Activated T-cell treated with anti-CD3 and anti-CD28 coated beads, Interleukin-2, amount 50 U/mL, for 24 hours (primary cell): ENCODE measurements at places on chromosomes 5 and 9.

- H3K27ac ChIP-seq = no peak overlapping the region
- peaks cover 2% of the 10 kb centered on the region for H3K36me3 ChIP-seq
- H3K4me3 ChIP-seq = no peak overlapping the region
- H3K27me3 ChIP-seq = no peaks in the 10 kb centered on the region
- DNase-seq = no peak
Observed at GRCh38 chr9:93436218-93436617, 15.3 kb upstream of the FAM120A start.

- H3K27ac ChIP-seq = no peak overlapping the region
- no peak overlapping the region for H3K4me3 ChIP-seq
- H3K4me1 ChIP-seq = no peaks in the 10 kb centered on the region
- H3K36me3 ChIP-seq = no peaks in the 10 kb centered on the region
- no peaks in the 10 kb centered on the region for H3K27me3 ChIP-seq
Observed at GRCh38 chr5:161471211-161471950, 75.1 kb downstream of the GABRB2 start.

DNA sequence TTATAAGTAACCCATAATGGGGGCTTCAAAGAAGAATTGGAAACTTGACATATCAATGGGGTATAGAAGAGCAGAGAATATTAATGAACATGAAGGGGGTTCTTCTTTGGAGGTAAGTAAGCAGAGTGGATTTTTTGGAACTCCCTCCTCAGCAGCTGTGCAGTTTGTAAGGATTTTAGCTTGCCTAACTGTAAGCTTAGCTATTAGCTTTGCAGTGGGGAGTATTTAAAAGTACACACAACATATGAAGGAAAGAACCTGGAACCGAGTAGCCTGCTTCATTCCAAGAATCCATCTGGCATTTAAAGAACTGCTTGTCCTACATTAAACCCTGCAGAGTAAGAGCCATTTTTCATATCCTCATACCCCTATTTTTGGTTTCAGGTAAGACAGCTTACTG, 2.2 kb upstream of the PBX3 start:
- peaks cover 5% of the 10 kb centered on the region for H3K27me3 ChIP-seq
- no peak overlapping the region for H3K4me3 ChIP-seq
- no peak overlapping the region for H3K27ac ChIP-seq
- H3K36me3 ChIP-seq = peaks cover 9% of the 10 kb centered on the region
- DNase-seq = no peak
- peaks cover 26% of the 10 kb centered on the region for H3K4me1 ChIP-seq

DNA sequence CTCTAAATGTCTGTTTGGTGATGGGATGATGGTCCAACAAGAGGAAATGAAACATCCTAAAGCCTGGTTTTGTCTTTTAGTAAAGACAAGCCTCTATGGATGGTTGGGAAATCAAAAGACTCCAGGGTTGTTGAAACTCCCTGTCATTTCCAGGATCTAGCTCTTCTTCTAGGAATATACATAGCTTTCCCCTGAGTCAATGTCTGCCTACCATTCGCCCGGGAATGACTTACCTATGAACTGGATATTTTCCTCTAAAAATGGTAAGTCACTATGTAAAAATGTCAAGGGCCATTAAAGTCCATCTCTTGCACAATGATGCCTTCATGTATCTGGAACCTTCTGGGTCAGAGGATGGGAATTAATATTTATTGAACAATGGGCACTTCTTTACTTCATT, 11.1 kb upstream of the KIF12 start:
- no peaks in the 10 kb centered on the region for H3K4me1 ChIP-seq
- H3K27ac ChIP-seq = no peak overlapping the region
- H3K27me3 ChIP-seq = peaks cover 15% of the 10 kb centered on the region
- H3K4me3 ChIP-seq = no peak overlapping the region
- H3K36me3 ChIP-seq = no peaks in the 10 kb centered on the region
- no peak for DNase-seq

- no peaks in the 10 kb centered on the region for H3K4me1 ChIP-seq
- DNase-seq = peak; percentile 33
- no peaks in the 10 kb centered on the region for H3K27me3 ChIP-seq
- no peak overlapping the region for H3K27ac ChIP-seq
Observed at GRCh38 chr5:8908055-8908683, 637.7 kb downstream of the SEMA5A start.

GRCh38 chr5:94618029-94618492, 343 bp downstream of the KIAA0825 start:
- peak overlapping the region; percentile 91 for H3K4me3 ChIP-seq
- no peak for DNase-seq
- H3K36me3 ChIP-seq = peaks cover 20% of the 10 kb centered on the region
- peaks cover 49% of the 10 kb centered on the region for H3K4me1 ChIP-seq
- peak overlapping the region; percentile 99 for H3K27ac ChIP-seq
- H3K27me3 ChIP-seq = no peaks in the 10 kb centered on the region

DNA sequence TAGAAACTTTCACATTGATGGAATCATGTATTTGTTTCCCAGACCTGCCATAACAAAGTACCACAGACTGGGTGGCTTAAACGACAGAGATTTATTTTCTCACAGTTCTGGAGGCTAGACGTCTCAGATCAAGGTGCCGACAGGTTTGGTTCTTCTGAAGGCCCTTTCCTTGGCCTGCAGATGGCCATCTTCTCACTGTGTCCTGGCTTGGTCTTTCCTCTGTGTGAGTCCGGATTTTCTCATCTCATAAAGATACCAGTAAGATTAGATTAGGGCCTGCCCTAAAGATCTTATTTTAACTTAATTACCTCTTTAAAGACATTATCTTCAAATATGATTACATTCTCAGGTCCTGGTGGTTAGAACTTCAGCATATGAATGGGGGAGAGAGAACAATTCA, 5.8 kb downstream of the USP20 start:
- no peak for DNase-seq
- H3K4me3 ChIP-seq = no peak overlapping the region
- peaks cover 71% of the 10 kb centered on the region for H3K4me1 ChIP-seq

GRCh38 chr5:91025449-91025848, 357.7 kb downstream of the ARRDC3 start:
- no peak for DNase-seq
- H3K36me3 ChIP-seq = no peaks in the 10 kb centered on the region
- no peak overlapping the region for H3K27ac ChIP-seq
- no peaks in the 10 kb centered on the region for H3K4me1 ChIP-seq
- H3K27me3 ChIP-seq = peaks cover 14% of the 10 kb centered on the region

DNA sequence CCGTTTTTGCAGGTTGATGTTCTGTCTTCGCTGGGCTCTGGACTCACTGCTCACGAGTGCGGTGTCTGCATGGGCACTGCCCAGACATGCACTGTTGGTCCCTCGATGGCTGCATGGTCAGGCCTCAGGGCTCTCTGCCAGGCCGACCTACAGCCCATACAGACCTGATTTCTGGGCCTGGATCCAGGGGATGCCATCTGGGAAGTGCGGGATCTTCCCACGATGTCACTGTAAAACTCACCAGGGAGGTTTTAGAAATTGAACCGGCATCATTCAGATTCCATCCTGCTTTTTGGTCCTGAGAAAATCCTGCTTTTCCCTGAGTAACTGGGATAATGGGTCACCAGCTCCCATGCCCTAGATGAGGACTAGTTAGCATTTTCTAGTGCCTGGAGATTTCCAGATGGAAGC, 9.1 kb downstream of the S1PR3 start:
- no peak overlapping the region for H3K4me3 ChIP-seq
- peaks cover 6% of the 10 kb centered on the region for H3K4me1 ChIP-seq
- DNase-seq = no peak
- H3K27ac ChIP-seq = no peak overlapping the region
- peaks cover 45% of the 10 kb centered on the region for H3K27me3 ChIP-seq

DNA sequence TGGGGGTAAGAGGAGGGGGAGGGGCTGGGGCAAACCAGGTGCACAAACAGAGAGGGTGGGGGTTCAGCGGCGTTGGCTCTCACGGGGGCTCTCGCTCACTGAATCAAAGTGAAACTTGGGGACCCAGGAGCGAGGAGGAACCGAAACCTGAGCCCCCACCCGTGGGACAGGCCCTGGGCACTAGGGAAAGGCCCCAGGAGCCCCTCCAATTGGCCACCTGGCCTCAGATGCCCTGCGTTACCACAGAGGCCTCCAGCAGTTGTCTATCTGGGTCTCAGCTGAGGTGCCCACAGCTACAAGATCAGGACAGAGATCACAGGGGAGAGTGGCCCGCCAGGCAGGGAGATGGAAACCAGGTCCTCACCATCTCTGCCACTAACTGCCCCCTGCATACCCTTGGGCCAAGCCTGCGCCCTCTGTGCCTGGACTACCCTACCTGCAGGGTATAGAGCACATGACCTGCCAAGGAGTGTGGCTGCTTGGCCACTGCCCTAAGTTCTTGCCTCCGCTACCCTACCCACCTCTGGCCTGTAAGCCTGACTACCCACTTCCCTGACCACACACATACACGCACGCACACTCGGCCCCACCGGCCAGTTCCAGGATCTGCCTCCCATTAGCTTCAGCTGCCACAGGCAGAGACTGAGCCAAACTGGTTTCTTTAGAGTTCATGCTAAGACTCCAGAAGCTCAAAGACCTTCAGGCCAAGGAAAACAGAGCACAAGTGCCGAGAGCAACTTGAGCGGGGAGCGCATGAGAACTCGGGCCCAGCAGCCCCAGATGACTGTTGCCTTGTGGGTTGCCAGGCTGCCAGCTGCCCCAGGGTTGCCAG, 39.9 kb downstream of the PAX5 start:
- H3K4me3 ChIP-seq = no peak overlapping the region
- H3K4me1 ChIP-seq = peaks cover 7% of the 10 kb centered on the region
- H3K36me3 ChIP-seq = peaks cover 2% of the 10 kb centered on the region
- peaks cover 48% of the 10 kb centered on the region for H3K27me3 ChIP-seq
- no peak overlapping the region for H3K27ac ChIP-seq
- DNase-seq = no peak

- peaks cover 2% of the 10 kb centered on the region for H3K4me1 ChIP-seq
- H3K27ac ChIP-seq = no peak overlapping the region
- peaks cover 45% of the 10 kb centered on the region for H3K36me3 ChIP-seq
- H3K4me3 ChIP-seq = no peak overlapping the region
- H3K27me3 ChIP-seq = no peaks in the 10 kb centered on the region
Observed at GRCh38 chr9:121336665-121337064, 33.4 kb downstream of the STOM start.

- H3K27ac ChIP-seq = no peak overlapping the region
- H3K27me3 ChIP-seq = no peaks in the 10 kb centered on the region
- no peak overlapping the region for H3K4me3 ChIP-seq
- no peaks in the 10 kb centered on the region for H3K4me1 ChIP-seq
Observed at GRCh38 chr5:116930616-116931015, 356.0 kb upstream of the SEMA6A start.

- no peak for DNase-seq
- H3K27me3 ChIP-seq = no peaks in the 10 kb centered on the region
- H3K27ac ChIP-seq = no peak overlapping the region
- H3K4me3 ChIP-seq = no peak overlapping the region
- no peaks in the 10 kb centered on the region for H3K4me1 ChIP-seq
- no peaks in the 10 kb centered on the region for H3K36me3 ChIP-seq
Observed at GRCh38 chr5:20368571-20369517, 380.8 kb upstream of the CDH18 start.

- DNase-seq = no peak
- peaks cover 49% of the 10 kb centered on the region for H3K4me1 ChIP-seq
- peaks cover 55% of the 10 kb centered on the region for H3K36me3 ChIP-seq
- H3K27ac ChIP-seq = peak overlapping the region; percentile 2
Observed at GRCh38 chr5:146450002-146450401, 2.9 kb downstream of the TCERG1 start.

DNA sequence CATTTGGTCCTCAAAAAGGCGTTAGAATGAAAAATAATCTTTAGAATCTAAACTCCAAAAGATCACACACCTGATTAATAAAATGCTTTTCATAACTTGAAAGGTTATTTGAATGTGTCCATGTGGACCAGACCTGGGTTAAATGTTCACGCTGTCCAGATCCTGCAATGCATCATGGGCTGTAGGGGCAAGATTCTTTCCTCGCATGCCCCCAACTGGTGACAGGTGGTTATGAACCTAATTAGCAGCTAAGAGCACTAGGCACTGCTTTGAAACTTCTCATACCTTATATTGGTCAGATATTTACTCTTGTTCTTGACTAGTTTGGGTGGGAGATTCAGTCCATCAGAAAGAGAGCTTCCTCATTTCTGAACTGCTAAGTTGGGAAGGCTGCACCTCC, 19.3 kb upstream of the PIP5K1B start:
- H3K27ac ChIP-seq = no peak overlapping the region
- H3K27me3 ChIP-seq = peaks cover 39% of the 10 kb centered on the region
- no peaks in the 10 kb centered on the region for H3K36me3 ChIP-seq
- no peak overlapping the region for H3K4me3 ChIP-seq

DNA sequence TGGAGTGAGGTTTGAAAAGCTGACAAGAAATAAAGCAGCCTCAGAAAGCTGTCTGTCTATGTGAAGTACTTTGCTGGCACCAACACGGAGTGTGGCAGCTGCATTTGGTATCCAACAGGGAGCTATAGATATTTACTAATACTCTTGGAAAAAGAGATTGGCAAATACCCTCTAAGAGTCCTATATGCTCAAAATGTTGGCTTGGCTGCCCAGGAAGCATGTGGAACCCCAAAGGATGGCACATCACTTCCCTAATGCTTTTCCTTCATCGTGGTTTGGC, 398.3 kb downstream of the TLE4 start:
- no peaks in the 10 kb centered on the region for H3K4me1 ChIP-seq
- no peak overlapping the region for H3K4me3 ChIP-seq
- no peak overlapping the region for H3K27ac ChIP-seq
- no peaks in the 10 kb centered on the region for H3K36me3 ChIP-seq

DNA sequence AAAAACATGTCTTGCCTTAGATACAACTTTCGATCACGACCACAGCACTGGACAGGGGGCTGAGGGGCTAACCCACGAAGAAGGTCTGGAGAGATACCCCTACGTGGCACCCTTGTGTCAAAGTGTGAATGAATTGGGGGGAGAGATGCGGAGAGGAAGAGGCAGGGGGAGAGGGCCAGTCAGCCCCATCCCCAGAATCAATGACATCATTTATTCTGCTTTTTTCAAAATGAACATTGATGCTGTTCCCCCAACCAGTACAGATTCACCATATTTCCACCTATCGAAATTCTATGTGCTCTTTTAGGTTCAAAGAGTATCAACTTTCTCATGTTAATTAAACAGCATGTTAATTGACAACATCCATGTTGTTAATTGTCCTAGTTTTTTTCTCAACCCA, 32.4 kb downstream of the DAP start:
- H3K4me3 ChIP-seq = no peak overlapping the region
- H3K27ac ChIP-seq = no peak overlapping the region
- no peak for DNase-seq
- H3K36me3 ChIP-seq = peaks cover 54% of the 10 kb centered on the region
